Stomach (tissue), 19 donors: ENCODE measurements at places on chromosomes 4 and X. TPM values are rescaled to one million over a fixed set of nuclear protein-coding genes. Genes with fewer than 3 reads are reported as not detected.

The SRPX gene
- 8.9 TPM for total RNA-seq

The SMIM10L2A gene
- 2.5 TPM for total RNA-seq

DNA sequence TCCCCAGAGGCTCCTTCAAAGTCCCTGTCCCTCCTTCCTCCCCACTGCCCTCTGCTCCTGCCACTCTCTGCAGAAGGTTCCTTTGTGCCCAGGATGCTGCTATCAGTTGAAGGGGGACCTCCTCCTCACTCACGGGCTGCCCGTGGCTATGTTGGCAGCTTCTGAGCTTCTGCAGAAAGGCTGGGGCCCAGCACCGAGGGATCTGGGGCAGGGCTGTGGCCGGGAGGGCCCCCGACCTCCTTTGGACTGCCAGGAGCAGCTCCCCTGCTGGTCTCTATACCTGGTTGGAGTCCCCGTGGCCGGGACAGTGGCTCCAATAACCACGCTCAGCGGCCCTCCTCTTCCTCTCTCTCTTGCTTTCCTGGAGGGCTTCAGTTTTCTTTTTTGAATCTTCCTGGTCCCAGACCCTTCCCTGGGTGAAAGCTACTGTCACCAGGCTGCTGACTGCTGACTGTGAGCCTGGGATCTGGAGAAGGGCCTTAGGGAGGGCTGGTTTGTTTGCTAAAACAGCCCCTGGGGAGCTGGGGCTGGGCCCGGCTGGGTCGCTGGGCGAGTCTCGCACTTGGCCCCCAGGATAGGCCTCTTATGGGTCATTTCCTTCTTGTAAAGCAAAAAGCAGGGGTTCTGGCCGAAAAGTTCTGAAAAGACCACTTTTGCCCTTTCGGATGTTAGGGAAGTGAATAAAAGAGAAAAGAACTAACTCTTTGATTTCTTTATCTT lies 46.9 kb downstream of the SORCS2 start:
- DNase-seq: no peak
- peaks cover 7% of the 10 kb centered on the region for H3K4me1 ChIP-seq
- H3K36me3 ChIP-seq: no peaks in the 10 kb centered on the region
- no peak overlapping the region for H3K27ac ChIP-seq
- H3K27me3 ChIP-seq: no peaks in the 10 kb centered on the region

DNA sequence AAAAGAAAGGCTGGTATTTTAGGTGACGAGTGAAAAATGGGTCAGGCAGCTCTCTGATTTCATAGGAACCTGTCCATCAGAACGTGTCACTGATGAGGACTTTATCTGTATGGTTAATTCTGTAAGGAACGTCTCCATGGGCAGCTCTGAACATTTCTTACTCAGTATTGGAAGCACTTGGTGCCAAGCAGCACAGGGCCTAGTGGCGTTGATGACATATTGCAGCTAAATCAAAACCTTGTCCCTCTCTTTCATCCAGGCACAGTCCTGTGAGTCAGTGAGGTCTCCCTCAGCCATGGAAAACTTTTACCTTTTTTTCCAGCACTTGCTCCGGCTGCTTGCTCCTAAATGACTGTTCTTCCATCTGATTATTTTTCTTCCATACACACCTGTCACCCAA lies 301.9 kb downstream of the DHX15 start:
- H3K36me3 ChIP-seq: no peaks in the 10 kb centered on the region
- H3K4me3 ChIP-seq: no peak overlapping the region
- DNase-seq: no peak
- no peaks in the 10 kb centered on the region for H3K27me3 ChIP-seq
